Activated CD4-positive, alpha-beta T cell treated with anti-CD3 and anti-CD28 coated beads, Interleukin-2, amount 10 ng/mL, durations not matched to agents 7 days and 5 days (primary cell): ENCODE measurements at places on chromosomes 16 and 17. TPM values are rescaled to one million over a fixed set of nuclear protein-coding genes. Genes with fewer than 3 reads are reported as not detected.
A peak's percentile ranks its signal among the peaks of the same experiment; 100 is the strongest.

DNA sequence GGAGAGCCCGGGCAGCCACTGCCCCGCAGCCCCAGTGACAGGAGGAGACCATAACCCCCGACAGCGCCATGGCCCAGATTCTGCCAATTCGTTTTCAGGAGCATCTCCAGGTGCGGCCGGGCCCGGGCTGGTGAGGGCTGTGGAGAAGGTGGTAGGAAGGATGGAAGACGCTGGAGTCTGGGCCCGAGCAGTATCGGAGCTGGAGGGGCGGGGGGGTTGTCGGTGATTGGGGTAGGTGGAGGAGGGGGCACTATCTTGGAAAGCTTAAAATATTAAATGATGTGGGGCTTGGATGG lies 317 bp downstream of the CLTC start:
- no peak for DNase-seq

GRCh38 chr17:19379361-19380065 lies 1.2 kb downstream of the MAPK7 start:
- DNase-seq: no peak

- DNase-seq: peak; percentile 76
Observed at GRCh38 chr16:67236563-67237395, 9.8 kb downstream of the TMEM208 start.

GRCh38 chr17:13429201-13429600 lies 172.5 kb downstream of the HS3ST3A1 start:
- no peak for DNase-seq

The OXLD1 gene
- 43.6 TPM for total RNA-seq

GRCh38 chr17:78893684-78894083 lies 9.3 kb downstream of the CEP295NL start:
- DNase-seq: no peak

DNA sequence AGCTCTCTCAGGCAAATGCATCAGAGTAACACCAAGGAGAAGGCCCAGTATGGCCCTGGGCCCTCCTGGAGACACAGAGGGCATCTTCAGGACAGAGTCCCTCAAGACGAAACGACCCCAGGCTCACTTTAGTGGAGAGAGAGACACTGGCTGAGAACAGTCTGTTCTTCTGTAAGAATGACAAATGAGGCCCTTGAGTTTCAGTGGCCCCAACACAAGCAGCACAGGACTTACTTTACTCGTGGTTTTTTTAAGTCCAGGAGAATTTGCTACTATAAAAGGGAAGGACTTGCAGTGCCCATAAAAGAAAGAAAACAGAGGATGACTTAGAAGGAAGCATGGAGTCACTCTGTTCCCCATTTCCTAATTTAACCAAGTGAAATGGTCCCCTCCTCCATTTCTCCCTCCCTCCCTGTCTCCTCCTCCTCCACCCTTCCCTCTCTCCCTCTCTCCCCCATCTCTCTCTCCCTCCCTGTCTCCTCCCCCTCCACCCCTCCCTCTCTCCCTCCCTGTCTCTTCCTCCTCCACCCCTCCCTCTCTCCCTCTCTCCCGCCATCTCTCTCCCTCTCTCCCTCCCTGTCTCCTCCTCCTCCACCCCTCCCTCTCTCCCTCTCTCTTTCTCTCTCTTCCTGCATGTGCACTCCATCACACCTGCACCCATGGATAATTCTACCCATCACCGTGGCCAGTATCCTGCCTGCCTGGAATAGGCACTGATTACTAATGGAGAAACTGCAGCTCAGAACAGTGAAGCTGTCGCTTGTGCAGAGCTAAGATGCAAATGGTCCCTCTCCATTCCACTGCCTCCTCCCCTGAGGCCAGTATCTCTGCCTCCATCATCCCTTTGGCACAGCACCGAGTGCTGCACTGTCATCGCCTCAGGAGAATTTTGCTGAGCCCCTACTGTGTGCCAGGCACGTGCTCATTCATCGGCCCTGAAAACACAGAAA lies 47.3 kb upstream of the RBFOX3 start:
- DNase-seq: no peak

DNA sequence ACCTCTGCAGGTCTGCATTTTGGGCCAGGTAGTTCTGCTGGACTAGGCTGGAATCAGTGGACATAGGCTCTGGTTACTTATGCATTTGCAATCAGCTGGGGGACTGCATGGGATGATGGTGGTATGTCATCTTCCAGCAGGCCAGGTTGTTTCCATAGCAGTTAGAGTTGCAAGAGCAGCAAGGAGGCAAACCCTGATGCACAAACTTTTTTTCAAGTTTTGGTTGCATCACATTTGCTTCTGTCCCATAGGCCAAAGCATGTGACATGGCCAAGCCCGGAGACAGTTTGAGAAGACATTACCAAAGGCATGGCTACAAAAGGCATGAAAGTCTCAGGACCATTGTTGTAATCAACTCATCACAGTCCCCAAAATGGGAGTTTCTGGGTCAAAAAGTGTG lies 58.2 kb downstream of the PRKCB start:
- no peak for DNase-seq

DNA sequence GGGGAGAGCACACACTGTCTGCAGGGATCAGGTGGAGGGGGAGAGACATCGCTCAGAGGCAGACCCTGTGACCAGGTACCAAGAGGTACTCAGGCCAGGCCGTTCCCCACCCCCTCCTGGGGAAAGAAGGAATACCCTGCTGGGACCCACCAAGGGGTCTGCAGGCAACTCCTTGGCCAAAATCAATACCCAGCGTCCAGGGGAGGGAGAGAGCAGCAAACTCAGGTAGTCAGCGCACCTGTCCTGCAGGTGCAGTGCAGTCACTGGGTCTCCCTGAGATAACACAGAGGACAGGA lies 57.5 kb upstream of the DOC2B start:
- DNase-seq: no peak

GRCh38 chr17:42112552-42113176 lies at the start of gene DHX58:
DHX58 (minus strand) TSS chr17:42112714; CDS start chr17:42111892, 822 bp downstream.
- DNase-seq: peak; percentile 90

The BEAN1 gene
- not detected for total RNA-seq

DNA sequence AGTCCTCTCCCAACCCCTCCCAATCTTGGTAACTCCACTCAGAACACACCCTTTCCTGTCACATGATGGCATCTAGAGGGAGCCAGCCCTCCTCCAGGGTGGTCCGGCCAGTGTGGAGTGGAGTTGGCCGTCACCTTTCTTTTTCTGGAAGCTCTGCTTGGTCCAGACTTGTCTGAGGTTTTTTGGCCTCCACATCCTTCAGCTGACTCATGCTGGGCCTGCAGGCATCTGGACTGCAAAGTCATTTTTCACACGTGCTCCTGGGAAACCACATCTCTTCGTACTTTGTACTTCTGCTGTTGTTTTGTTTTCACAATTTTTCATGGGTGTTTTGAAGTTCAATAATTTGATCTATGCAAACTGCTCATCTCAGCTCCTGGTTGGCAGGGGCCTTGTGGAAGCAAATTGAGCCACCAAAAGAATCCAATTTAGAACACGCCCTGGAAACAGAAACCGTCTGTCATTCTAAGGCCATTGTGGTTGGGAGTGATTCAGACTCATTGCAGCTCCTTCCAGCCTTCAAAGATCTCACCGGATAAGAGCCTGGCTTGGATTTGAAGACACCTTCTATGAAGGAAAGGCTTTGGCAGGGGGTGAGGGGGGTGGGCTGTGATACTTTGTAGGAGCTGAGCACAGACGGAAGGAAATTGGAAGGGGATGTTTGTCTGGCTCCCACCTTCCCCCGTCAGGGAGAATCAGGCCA lies 42.4 kb upstream of the NF1 start:
- DNase-seq: no peak

The ICAM2 gene
- 116 TPM for total RNA-seq

The MGAT5B gene
- 0.45 TPM for total RNA-seq

- DNase-seq: no peak
Observed at GRCh38 chr16:27234603-27235002, 31.3 kb downstream of the KDM8 start.

The PYY gene
- total RNA-seq: not detected

GRCh38 chr16:54148974-54149373 lies 137.6 kb downstream of the IRX3 start:
- DNase-seq: no peak

GRCh38 chr17:82837586-82838320 lies 2.1 kb downstream of the ZNF750 start:
- no peak for DNase-seq

GRCh38 chr17:13302419-13302818 lies 284.6 kb upstream of the ELAC2 start:
- DNase-seq: no peak

The SMTNL2 gene
- not detected for total RNA-seq

DNA sequence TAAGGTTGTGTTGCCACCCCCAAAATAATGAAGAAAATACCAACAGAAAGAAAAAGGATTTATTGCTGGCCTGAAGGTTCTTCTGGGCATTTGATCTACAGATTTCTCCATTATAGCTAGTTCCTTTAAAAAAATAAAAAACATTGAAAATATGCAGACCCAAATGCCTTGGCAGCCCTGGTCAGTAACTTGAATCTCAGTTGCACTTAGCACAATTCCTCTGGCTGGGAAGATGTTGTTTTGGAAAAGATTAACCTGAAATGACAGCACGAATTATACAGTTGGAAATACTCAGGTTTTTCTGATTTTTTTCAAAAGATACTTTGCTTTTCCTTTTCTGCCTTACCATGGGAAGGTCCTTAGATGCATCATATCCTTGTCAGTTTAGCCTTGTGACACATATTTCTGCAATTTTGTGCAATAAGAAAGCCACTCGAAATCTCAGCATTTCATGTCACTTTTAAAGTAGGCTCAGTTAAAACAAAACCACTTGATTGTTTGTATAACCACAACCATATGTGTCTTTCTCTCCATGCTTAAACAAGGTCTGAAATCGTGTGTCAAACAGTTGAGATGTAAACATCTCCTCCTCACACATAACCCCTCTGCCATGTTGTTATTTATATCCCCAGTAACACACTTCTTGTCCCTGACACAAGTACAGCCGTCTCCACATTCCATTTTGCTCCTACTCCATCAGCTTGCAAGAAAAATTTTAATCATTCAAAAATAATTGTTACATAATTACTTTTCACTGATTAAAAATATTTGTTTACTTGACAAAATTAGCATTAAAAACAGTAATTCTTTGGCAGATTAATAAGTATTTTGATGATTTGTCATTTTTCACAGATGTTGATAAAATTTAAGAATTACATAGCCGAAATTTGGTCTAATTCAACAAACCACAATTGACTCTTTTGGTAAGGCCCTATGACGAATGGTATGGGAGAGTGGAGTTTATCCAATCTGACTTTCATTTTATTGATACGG lies 61.1 kb downstream of the SIAH1 start:
- no peak for DNase-seq

The TRIM65 gene
- 28.7 TPM for total RNA-seq

The ITGA2B gene
- 0.47 TPM for total RNA-seq

GRCh38 chr17:17179371-17179827 lies 26.7 kb downstream of the PLD6 start:
- DNase-seq: peak; percentile 49

DNA sequence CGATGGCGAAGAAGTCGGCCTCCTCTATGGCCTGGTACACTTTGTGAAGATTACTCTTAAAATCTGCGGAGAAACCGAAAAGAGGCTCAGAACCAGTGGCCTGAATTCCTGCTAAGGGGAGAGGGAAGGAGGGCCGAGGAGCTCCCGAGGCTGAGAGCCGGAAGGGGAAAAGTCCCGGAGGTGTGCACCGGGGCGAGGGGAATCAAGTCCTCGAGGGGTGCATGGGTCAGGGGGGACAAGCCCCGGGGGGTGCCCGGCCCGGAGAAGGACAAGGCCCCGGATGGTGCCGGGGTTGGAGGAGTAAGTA lies 495 bp downstream of the PARN start:
- no peak for DNase-seq

The SPAG5 gene
- 147 TPM for total RNA-seq

The ANTKMT gene
- 5.5 TPM for total RNA-seq

DNA sequence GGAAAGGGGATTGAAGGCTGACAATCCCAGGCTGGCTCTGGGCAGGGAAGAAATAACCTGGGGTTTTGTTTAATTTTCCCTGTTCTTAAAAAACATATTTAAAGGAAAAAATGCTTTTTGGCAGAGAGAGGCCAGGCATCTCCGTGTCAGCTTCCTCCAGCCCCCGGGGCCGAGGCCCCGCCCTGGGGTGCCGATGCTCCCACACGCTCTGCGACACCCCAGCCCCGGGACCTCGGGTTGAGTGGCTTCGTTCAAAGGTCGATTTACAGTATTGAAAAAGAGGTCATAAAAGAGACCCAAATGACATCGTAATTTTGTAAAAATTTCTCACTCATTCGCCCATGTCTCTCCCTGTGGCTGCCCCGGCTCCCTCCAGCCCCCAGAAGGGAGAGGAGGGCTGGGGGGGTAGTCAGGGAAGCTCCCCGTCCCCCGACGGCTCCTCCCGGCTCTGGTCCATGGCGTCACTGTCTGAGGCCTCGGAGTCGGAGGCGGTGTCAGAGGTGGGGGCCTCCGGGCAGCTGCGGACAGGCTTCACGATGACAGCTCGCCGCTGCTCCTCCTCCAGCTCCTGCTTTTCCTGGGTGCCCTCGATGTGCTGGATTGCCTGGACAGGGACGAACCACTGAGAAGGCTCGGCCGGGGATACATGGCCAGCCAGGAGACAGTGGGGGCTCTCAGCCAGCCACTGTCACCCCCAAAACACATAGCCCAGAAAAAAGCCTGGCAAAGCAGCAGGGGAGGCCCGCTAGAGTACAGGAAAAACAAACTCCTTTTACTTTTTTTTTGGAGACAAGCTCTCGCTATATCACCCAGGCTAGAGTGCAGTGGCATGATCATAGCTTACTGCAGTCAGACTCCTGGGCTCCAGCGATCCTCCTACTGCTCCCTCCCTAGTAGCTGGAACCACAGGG lies 14.9 kb downstream of the TFAP4 start:
- no peak for DNase-seq

The PLXDC1 gene
- 6.0 TPM for total RNA-seq

The ERAL1 gene
- total RNA-seq: 40.8 TPM

The GUCY2D gene
- not detected for total RNA-seq

DNA sequence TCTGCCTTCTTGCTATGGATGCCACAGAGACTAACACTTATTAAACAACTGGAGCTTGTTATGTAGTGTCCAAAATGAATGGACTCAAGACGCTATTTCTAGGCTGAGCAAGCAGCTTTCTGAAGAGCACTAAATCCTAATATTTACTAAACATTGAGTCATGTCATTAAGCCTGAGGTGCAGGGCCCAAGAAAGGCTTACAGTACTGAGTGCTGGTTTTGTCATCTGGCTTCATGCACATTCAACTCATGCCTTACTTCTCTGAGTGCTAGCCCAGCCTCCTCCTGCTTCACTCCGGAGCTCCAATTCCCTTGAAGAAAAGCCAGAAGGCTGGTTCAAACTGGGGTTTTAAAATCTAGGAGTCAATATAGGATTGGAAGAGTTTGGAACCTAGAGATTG lies 363.3 kb upstream of the CDH5 start:
- DNase-seq: no peak

The ZNF750 gene
- not detected for total RNA-seq

The KRTAP17-1 gene
- not detected for total RNA-seq

- DNase-seq: no peak
Observed at GRCh38 chr17:5931616-5932015, 138.6 kb upstream of the WSCD1 start.

- DNase-seq: no peak
Observed at GRCh38 chr17:6163612-6164333, 93.6 kb downstream of the WSCD1 start.

DNA sequence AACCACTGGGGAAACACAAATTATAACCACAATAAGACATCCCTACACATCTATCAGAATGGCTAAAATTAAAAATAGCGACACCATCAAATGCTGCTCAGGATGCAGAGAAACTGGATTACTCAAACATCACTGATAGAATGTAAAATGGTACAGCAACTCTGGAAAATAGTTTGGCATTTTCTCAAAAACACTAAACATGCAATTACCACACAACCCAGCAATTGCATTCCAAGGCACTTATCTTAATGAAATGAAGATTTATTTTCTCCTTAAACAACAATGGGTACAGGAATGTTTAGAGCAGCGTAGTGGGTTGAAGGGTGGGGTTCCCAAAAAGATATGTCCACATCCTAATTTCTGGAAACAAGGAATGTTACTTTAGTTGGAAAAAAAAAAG lies 309.0 kb upstream of the PMFBP1 start:
- no peak for DNase-seq
